Stimulated activated CD4-positive, alpha-beta T cell treated with anti-CD3 and anti-CD28 coated beads, Interleukin-2, amount 100 ng/mL, for 4 hours (primary cell): ENCODE measurements at places on chromosomes 12 and 14.

DNA sequence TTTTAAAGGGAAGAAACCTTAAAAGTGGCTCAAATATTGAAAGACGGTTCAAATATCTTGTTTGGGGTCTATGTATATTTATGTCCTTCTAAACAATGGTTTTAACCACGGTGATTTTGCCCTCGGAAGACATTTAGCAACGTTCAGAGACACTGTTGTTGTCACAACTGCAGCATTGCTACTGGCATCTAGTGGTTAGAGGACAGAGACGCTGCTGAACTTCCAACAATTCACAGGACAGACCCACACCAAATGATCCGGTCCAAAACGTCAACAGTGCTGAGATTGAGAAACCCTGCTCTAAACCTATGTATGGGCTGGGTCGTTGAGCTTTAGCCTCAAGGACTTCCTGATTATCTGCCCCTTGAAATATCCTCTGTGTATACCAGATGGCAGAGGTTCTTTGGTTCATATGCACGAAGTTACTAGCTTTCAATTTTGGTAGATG, 1.7 kb downstream of the ANGEL1 start:
- no peak for DNase-seq

DNA sequence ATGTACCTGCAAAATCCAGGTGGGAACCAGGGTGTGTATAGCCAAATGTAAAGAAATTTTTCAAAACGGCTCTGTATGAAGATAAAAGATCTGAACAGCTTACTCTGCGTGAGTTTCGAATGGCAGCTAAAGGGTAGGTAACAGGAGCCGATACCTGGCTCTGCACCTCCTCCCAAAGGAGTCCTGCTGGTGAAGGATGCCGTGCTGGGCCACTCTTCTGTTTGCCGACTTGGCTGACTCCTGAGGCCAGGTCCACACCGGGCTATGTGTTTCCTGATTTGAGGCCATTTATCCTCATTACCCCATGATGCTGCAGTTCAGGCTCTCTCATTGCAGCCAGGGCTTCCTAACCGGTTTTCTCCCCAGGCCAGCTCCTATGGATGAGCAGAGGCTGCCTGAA, 244.6 kb downstream of the SLC41A2 start:
- no peak for DNase-seq

- DNase-seq, result no peak
Observed at GRCh38 chr14:98244966-98245569, 1026.9 kb downstream of the BCL11B start.

DNA sequence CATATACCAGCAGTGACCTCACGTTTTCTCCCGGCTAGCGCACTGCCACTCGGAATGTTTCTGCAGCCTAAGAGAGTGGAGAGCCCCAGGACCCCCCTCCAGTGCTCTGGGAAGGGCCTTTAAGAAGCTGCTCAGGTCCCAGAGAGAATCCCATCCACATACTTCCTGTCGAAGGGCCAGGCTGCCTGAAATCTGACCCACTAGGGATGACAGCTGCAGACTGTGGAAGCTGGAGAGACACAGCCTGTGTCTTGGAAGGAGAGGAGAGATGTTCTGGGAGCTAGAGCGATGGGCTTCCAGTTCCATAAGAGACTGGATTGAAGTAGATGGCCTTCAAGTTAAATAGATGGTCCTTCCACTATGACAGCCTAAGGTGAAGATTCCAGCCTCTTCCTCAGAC, 54.4 kb downstream of the IQSEC3 start:
- DNase-seq, result no peak

DNA sequence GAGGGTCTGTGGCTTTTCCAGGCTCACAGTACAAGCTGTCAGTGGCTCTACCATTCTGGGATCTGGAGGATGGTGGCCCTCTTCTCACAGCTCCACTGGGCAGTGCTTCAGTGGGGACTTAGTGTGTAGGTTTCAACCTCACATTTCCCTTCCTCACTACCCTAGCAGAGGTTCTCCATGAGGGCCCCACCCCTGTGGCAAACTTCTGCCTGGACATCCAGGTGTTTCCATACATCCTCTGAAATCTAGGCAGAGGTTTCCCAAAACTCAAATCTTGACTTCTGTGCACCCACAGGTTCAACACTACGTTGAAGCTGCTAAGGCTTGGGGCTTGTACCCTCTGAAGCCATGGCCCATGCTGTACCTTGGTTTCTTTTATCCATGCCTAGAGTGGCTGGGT, 40.3 kb downstream of the KTN1 start:
- DNase-seq, result no peak

DNA sequence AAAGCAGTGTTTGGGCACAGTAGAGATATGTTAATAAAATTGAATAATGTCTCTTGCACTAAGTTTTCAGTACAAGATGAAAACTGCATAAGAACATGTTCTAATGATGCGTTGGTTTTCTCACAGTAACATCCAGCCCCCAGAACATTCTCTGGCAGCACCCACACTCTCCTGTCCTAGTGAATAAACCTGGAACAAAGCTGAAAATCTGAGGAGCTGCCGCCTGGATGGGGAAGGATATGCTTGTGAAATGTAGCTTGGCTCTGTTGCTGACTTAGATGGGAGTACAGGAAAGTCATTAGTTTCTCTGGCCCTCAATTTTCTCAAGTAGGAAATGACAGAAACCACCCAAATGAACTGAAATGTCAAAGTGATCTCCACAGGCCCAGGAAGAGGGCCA, 323.8 kb downstream of the APAF1 start:
- DNase-seq, result no peak

DNA sequence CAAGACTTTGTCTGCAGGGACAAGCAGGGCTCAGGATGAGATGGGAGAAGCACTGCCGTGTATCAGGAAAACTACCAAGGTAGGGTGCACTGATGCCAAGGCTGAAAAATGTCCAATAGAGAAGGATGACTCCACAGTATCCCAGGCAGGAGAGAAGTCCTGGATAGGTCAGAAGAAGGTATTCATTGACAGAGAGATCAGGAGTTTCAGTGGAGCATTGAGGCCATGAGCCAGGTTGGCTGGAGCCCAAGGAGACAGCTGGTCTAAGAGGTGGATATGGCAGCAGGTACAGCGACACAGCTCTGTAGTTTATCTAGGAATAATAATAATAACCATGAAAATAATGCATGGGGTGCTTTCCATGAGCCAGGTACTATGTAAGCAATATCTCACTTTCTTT, 180.9 kb downstream of the EXOC5 start:
- no peak for DNase-seq

DNA sequence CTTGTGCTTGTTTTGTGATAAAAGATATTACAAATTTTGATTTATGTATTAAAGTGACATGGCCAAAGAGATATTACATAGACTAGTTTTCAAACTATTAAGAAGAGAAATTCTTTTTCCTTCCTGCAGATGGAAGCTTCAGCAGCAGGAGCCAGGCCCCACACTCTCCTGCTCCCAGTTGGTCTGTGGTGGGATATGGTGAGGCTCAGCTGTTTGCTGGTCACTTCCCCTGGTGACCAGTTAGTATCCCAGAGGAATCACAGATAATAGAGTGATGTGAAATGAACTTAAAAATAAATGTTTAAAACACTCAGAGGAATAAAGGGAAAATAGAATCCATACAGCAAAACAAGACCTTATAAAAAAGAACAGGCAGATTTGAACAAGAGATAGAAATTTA, 154.7 kb downstream of the KTN1 start:
- DNase-seq, result no peak

- no peak for DNase-seq
Observed at GRCh38 chr12:26358651-26359050, 163.3 kb downstream of the SSPN start.

DNA sequence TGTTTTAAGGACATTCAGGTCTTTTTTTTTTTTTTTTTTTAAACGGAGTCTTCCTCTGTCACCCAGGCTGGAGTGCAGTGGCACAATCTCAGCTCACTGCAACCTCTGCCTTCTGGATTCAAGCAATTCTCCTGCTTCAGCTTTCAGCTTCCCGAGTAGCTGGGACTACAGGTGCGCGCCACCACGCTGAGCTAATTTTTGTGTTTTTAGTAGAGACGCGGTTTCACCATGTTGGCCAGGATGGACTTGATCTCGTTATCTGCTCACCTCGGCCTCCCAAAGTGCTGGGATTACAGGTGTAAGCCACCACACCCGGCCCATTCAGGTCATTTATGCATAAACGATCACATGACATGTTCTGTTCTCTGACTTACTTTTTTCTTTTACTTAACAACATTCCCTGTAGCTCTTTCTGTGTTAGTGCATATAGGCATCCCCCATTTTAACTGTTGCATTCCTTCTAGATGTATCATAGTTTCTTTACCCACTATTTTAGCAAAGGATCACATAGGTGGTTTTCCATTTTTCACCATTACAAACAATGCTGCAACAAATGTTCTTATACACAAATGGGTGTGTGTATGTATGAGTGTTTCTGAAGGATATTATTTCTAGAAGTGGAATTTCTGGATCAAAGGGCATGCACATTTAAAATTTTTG, 74.2 kb downstream of the ARF6 start:
- no peak for DNase-seq

DNA sequence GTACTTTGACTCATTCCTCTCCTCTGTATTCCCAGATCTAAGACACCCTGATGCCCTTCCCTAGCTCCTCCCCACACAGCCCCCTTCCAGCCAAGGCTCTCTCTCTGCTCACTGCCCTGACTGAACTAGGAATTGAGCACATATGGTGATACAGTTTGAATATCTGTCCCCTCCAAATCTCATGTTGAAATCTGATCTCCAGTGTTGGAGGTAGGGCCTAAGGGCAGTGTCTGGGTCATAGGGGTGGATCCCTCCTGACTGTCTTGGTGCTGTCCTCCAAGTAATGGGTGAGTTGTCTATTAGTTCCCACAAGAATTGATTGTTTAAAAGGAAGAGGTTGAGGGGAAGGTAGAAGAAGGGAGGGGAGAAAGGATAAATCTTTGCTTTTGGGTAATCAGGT, 17.4 kb downstream of the CMKLR1 start:
- no peak for DNase-seq

- no peak for DNase-seq
Observed at GRCh38 chr14:95182379-95182778, 25.1 kb upstream of the DICER1 start.

DNA sequence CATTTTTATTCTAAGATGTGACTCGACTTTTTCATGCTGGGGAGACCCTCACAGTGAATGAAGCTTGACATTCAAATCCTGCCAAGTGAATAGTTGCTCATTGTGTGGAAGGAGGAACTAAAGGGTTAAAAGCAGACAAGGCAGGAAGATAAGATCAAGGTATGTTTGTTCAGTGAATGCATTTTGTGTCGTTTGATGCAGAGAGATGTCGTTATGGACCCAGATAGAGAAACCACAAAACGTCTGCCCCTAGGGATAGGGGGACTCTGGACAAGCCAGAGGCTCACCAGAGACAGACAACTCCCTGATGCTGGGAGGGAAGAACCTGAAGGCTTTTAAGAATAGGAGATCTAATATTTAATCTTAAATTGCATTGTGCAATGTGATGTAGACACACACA, 72.5 kb upstream of the MYL2 start:
- DNase-seq, result no peak

DNA sequence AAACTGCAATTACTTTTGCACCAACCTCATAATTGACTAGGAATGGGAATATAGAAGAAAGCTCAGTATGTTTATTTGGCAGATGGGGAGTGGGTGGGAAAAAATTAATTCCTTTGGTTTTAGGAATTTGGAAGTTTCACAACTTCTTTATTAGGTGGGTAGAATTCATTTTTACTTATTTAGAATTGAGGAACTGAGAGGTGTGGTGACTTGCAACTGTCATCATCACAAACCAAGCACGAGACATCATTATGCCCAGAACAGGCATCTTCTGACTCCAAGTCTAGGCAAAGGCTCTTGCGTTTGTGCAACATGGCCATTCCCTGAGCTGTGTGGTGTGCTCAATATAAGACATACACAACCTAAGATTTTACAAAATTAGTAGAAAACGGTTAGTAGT, 380.0 kb downstream of the ATP23 start:
- DNase-seq, result no peak

DNA sequence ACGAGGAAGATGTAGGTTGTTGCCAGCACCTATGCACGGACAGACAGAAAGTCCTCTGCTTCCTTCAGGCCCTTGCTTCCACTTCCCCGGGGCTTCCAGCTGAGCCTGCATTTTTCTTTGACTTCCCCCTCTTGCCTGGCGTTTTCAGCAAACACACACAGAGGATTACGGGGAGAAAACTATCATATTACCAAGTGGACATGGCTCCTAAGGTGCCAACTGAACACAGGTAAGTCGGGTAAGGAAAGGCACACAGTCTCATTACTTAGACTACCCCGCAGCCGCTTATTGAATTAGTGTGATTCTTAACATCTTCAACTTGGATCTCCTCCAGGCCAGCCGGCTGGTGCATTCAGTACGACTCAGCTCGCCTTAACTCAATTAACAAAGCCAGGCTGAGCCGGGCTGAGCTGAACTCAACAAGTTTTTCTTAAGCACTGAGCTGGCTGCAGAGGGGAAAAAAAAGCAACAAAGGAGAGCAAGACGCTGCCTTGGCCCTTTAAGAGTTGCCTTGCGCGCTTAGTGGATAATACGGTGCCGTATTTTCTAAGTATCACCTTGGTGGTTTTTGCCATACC, 19.2 kb upstream of the MAP1LC3B2 start:
- DNase-seq, result no peak

GRCh38 chr14:100844082-100844408, 18.1 kb downstream of the MEG3 start:
- no peak for DNase-seq

- DNase-seq, result no peak
Observed at GRCh38 chr14:50844391-50844790, 13.4 kb upstream of the NIN start.

DNA sequence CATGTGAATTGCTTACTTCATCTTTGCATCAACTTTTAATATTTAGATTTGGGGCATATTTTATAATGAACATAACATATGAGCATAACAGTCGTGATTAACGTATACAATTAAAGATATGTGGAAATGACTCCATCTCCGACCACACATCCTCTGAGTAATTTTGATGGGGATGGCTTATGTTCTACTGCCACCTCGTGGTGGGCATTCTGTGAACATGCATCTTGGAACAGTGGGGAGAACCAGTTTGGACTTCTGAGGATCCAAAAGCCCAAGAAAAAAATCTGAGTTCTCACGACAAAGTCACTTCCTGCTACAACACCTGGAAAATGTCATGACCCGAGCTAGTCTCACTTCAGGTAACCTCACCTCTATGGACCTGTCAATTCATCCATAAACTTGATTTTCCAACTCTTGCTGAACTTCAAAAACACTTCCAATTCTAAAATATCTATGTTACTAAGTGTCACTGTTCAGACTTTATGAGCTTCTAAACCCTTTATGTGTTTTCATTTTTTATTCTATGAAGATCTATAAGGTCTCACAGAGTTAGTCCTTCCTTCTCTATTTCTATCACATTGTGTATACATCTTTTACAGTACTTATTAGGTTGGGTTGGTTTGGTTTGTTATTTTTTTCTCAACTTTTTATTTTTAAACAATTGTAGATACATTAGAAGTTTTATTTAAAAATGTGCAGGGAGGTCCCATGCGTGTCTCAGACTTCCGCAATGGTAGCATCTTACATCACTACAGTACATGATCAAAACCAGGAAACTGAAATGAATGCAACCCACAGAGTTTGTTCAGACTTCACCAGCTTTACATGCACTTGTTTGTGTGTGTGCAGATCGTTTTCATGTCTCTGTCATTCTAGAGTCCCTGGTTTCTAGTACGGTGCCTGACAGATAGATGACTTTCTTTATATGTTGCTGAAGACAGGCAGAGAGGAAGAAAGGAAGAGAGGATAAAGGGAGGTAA, 38.2 kb upstream of the STAB2 start:
- DNase-seq, result peak; percentile 55

- DNase-seq, result no peak
Observed at GRCh38 chr12:6444704-6445688, at the start of gene CD27. CD27 (plus strand) TSS chr12:6444955; CDS start chr12:6445096, 141 bp downstream.
